ENCODE measurements at places on chromosomes 12 and 14.

DNA sequence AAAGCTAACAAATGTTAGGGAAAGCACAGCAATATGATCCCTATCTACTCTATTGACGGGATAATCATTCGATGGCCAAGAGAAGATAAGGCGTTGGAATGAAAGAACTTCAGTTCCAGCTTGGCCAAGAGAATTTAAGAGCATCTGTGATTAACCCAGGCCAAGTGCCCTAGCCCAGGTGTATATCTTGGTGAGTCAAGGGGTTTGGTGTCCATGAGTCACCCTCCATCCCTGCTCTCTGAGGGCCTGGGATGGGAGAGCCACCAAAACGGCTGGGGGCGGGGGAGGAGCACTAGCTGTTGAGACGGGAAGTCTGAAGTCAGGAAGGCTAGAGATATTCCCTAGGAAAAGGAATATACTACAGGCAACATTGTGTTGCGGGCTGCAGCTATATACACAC, 13.0 kb downstream of the TBPL2 start:
- DNase-seq, result no peak

- DNase-seq, result no peak
These were observed 5.3 kb upstream of the HECTD1 start for GRCh38 chr14:31212893-31213292.

DNA sequence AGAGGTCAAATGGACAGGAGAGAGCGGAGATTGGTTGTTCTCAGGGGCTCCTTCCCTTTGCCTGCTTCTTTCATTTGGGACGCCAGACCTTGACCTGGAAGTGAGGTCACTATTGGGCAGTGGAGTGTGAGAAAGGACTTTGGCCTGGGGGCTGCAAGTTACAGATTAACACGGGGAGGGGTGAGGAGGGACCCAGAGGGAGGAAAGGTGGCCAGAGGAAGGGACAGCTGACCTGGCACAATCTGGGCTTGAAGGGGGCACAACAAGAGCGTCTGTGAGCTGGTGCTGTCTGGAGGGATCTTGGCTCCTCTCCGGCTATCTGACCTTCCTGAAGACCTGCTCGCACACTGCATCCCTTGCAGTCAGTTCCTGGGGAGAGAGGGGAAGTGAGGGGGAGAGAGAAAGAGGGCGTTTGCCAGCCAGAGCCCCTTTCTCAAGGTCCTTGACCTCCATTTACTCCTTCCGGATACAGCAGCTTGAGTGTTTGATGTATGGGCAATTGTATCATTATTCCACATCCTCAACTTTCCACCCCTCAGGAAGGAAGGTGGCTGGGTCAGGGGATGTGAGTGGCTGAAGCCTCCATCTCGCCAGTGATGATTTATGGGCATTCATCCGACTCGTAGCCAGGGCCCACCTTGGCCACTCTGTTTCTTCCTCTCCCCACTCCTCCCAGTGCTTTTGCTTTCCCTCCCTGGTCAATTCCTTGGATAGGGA, 4.7 kb downstream of the RBP5 start:
- no peak for DNase-seq

DNA sequence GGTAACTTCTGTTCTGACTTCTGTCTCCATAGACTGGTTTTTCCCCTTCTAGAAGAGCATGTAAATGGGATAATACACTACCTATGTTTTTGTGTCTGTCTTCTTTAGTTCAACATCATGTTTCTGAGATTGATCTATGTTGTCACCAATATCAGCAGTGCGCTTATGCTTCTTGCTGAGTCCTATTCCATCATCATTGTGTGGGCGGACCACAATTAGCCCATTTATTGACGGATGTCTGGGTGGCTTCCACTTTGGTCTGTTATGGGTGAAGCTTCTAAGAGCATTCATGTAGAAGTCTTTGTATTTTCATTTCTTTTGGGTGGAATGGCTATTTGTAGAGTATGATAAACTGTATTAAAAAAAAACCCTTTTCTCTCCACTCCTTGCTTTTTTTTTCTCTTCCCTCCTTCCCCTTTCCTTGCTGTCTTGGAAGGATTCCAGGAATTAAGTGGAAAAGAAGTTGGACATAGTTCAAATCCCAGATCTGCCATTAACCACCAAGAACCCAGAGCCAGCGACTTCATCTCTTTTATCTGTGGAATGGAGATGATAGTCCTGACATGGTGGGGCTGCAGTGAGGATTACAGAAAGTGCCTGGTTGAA, 7.0 kb upstream of the SERPINA1 start:
- no peak for DNase-seq

GRCh38 chr14:87312169-87312893, 680.7 kb downstream of the GALC start:
- no peak for DNase-seq

DNA sequence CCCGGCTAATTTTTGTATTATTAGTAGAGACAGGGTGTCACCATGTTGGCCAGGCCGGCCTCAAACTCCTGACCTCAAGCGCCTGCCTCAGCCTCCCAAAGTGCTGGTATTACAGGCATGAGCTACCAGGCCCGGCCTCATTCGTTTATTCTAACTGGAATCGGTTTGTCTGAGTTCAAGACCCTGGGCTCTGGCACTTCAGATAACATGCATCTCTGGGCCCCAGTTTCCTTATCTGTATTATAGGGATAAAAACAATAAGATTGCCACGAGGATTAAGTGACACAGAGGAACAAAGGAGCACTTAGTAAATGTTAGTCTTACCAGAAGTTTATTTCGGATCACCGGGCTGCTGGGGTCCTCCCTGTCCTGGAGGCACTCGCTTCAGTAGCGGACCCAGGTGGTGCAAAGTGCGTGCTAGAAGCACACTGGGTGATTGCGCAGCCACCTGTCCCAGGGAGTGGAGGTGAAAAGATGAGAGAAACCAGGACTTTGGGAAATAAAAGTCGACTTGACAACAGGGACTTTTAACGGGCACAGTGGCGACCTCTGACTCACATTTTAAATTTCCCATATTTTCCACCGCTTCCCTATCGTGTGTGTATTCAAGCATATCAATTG, 37.5 kb downstream of the ACACB start:
- no peak for DNase-seq

DNA sequence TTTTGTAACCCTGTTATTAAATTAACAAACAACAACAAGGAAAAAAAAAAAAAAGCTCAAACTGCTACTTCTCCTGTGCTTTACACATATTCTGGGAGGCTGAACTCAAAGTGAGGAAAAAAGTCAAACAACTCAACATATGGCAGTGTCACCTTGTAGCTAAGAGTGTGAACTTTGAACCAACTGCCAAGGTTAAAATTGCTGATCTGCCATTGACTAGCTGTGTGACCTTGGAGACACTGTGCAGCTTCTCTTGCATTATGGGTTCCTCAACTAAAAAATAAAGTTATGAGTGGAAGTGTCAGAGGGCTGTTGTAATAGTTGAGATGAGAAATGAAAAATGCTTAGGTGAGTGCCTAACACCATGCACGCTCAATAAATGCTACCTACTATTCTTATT, 34.2 kb downstream of the STXBP6 start:
- no peak for DNase-seq

- DNase-seq, result no peak
These were observed 284.1 kb downstream of the BMP4 start for GRCh38 chr14:53672526-53672925.

GRCh38 chr12:64946132-64946829, 121.8 kb downstream of the TBC1D30 start:
- DNase-seq, result no peak

GRCh38 chr14:66117600-66117999, 368.6 kb upstream of the CCDC196 start:
- peak; percentile 47 for DNase-seq

DNA sequence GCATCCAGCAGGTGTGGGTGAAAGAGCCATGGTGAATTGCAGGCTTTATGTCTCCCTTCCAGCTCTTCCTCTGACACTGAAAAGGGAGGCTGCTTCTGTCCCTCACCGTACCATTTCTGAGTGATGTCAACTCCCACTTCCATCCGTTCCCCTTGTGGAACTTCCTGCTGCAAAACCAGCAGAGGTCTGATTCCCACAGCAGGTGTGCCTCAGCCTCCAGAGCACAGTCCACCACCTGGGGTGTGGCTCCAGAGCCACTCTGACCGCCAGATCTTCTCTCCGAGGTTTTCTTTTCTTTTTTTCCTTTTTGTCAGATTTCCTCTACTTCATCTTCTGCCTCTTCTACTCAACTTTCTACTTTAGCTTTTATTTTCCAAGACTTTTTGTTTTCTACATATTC, 62.7 kb downstream of the CDC42BPB start:
- no peak for DNase-seq

DNA sequence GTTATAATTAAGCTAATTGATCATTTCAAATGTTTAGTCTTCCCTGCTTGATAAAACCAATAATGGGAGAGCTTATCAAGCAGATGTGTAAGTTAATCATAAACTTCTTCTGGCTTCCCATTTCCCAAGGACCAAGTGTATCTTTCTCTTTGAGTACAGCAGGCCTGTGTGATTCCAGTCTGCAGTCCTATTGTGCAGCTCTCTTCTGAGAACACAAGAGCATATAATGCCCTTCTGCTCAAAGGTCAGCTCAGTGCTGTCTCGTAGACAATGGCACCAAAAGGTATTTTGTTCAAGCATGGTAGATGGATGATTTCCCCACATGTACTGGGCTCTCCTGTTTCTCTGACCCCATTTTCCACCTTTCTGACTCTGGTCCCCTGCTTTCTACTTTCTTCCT, 101.8 kb upstream of the DYRK2 start:
- no peak for DNase-seq

GRCh38 chr12:111597831-111598636, 1.1 kb downstream of the ATXN2 start:
- DNase-seq, result no peak

DNA sequence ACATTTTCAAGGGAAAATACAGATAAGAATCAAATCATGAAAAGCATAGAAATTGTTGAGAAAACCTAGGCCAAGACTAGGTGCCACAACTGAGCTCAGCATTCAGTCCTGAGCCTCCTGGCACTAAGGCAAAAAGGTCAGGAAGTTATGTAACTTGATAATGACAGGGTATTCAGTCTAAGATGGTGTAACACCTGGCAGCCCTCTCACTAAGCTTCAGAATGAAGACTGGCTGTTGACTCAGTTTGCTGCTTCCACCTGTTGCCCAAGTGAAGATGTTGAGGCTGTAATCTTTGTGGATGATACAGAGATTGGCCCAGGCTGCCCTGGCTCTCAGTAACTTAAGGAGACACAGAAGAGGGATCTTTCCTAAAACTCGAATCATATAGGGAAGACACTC, 19.6 kb downstream of the PROX2 start:
- no peak for DNase-seq

GRCh38 chr14:74492776-74493342, at the start of gene NPC2:
TSS of gene NPC2 (minus strand) at chr14:74493305. CDS start at chr14:74493274, 31 bp downstream.
- DNase-seq, result no peak

- no peak for DNase-seq
These were observed 74.3 kb downstream of the ADGRD1 start for GRCh38 chr12:131027876-131028586.

DNA sequence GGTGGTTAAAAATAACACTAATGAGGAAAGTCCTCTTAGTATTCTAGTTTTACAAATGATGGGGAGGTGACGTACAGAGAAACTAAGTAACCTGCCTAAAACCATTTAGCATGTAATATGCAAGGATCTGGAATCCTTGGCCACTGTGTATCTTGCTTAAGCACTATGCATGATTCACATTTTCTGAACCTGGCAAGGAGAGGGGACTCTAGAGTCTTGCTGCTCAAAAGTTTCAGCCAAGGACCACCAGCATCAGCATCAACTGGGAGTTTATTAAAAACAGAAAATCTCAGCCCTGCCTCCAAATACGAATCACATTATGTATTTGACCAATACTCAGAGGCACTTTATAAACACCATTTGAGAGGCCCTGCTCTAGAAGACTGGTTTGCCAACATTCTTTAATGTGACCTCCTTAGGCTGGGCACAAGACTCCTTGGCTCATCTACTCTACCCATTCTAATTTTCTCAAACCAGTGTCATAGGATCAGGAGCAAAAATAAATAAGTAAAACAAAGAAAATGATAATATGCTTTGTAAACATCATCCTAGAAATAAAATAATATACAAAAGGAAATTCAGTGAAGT, 52.9 kb downstream of the ABCC9 start:
- DNase-seq, result no peak

DNA sequence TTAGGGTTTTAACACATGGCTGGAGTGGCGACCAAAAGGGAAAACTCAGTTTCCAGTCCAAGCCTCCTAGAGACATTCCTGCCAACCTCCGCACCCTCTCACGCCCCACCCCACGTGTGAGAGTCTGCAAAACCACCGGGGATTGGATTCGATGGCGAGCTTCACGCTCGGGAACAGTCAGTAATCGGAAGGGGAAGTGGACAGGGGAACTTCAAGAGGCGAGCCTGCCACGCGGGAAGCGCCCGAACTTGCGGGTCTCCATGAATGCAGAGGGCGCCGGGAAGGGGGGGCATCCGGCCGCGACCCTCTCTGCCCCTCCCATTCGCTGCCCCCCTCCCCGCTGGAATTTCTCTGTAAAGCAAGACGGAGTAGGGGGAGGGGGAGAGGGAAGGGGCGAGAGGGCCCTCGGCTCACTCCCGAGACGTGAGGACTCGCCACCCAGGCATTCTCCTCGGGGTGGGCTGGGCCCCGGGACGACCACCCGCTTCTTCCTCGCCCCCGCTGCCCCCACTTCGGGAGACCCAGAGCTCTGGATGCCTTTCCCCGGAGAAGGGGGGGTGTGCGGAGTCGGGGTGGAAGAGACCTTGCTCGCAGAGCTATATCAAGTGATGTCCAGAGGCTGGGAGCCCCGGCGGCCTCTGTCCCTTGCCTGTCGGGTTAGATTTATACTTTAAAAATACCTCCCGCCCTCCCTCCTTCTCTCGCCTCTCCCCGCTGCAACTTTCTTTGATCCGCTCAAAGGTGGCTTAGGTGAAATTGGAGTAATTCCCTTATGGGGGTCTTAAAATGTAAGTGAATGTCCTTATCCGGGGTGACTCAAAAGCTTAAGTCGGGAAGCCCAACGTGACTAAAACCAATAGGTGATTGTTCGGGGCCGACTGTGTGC, 2.5 kb upstream of the CCND2 start:
- DNase-seq, result no peak

DNA sequence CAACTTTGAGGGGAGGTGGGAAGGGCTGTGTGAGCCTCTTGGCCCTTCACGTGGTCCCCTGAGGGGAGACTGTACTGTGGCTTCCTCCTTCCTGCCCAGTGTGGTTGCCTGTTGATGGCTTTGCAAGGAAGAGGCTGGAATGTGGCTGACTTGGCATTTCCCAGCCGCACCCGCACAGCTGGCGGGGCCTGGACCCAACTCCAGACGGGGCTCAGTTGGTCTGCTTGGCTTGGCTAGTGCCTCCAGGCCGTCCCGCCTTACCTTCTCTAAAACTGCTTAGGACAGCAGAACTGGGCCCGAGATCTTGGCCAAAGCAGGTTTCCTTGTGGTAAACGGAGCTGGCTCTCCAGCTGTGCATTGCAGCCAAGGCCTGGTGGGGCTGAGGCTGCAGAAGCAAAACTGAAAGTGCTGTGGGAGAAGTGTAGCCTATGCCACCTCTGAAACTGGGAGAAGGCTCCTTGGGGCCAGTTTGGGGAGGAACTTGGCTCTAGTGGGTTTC, 139.5 kb downstream of the SMOC1 start:
- no peak for DNase-seq
